Activated CD8-positive, alpha-beta T cell treated with anti-CD3 and anti-CD28 coated beads for 36 hours (primary cell): ENCODE measurements at places on chromosomes 13 and 19.

DNA sequence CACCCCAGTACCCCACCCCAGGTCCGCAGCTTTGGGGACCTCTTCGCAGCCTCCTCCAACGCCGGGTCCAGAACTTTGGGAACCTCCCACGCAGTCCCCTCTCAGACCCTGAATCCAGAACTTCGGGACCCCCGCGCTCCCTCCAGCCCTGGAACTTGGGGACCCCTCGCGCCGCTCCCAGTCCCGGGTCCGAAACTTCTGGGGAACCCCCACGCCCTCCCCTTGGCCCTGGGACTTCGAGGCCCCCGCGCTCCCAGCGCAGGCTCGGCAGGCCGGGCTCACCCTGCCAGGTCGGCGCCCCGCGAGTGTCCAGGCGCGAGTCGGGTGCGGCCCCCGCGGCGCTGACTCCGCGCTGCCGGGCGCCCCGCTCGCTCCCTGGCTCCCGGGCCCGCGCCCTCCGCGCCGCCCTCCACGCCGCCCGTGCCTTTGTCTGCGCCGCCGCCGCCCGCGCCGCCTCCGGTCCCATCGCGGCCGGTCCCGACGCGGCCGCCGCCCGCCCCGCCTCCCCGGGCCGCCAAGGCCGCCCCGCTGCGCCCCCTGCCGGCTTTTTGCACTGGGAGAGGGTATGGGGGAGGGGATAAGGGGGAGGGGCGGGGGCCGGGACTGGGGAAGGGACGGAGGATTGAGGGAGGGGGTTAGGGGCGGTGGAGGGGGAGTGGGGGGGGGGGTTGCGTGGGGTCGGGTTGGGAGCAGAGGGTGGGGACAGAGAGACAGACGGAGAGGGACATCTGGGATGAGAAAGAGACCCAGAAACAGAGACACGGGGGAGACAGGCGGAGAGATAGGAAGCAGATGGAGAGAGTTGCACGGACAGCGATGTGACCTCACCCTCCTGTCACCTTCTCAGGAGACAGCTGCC, at the start of gene HOMER3:
HOMER3 (minus strand) TSS at position 449 of the 859 bp plus-strand sequence. CDS start 2,235 bp downstream, outside the sequence.
- peak; percentile 74 for DNase-seq

DNA sequence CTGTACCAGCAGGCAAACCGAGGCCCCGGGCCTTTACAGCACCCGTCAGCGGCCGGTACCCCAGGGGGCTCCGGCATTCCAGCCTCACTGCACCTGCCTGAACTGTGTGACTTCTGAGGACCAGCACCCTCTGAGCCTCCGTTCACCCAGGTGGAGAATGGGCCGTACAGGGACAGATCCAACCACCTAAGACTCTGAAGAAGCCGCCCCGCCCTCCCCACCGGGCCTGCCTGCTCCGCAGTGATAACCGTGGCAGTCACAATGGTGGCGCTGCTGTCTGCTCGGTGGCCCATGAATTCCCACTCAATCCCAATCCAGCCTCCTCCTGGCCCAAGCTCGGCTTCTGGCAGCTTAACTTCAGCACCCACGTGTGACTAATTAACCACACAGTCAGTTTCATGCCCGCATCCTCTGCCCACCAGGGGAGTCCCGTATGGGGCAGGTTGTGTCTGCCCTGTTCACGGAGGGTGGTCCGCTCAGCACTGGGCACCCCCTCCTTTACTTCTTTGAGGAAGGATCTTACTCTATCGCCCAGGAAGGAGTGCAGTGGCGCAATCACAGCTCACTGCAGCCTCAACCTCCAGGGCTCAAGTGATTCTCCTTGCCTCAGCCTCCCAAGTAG, 3.4 kb downstream of the TCF3 start:
- peak; percentile 47 for DNase-seq

- peak; percentile 61 for DNase-seq
Measured at GRCh38 chr13:23020246-23020843, 160.4 kb upstream of the SGCG start.

DNA sequence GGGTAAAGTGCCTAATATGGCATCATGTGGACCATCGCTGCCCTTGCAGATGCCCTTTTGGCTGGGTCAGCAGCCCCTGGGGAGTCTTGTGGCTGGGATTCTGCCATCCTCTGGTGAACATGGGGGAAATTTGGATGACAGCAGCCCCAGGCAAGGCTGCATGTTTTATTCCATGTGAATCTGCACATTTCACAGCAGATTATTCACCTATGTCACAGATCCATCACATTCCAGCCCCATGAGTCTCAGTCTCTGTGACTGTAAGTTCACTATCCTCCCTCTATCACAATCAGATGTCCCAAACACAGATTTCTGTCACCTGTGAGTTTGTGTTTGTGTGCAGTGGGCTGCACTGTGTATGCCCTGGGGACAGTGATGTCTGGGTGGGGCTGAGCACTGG, 36.8 kb upstream of the PSG9 start:
- DNase-seq, result no peak

DNA sequence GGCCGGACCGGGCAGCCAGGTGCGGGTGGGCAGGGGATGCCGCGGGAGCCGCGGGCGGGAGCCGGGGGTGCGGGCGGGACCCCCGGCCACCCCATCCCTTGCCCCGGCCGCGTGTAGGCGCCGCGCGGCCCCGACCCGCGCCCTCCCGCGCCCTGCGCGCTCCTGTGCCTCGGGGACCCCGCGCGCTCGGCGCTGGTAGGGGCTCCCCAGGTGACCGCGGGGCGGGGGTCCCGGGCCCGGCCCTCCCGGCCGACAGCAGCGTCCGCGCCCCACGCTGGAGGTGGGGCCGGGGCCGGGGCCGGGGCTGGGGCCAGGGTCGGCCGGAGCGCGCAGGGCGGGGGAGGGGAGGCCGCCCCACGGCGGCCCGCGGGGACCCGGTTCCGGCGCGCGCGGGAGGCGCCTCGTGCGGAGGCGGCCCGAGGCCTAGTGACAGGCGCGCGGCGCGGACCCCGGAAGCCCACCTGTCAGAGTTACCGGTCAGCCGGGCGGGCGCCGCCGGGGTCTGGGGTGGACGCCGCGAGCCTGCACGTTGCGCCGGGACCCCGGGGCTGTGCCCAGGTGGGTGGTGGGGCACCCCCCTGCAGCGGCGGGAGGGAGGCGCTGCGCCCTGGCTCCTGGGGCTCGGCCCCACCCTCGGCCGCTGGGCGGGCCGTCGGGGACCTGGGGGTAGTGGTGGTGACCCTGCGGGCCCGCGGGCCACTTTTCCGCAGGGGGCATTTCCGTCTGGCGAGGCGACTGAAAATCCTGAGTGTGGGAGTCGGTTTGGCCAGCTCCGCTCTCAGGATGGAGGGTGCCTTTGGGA, 518 bp downstream of the TFDP1 start:
- DNase-seq, result peak; percentile 44

GRCh38 chr19:31960474-31960873, 384.9 kb upstream of the ZNF507 start:
- no peak for DNase-seq

DNA sequence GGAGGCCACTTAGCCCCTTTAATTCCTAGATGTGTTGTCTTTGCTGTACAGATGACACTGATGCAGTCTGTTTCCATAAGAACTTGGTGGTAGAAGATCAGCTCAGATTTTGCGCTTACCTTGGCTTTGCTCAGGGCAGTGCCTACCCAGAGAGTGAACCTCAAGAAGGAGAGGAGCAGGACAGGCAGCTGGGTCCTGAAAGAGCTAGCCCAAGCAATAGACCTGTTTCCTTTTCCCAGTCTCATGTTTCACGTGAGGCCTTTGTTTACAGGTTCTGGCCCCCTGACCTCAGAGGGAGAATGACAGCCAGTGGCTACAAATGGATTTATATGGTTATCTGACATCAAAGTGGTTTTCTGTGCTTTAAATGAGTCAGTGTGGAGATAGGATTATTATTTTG, 40.1 kb downstream of the METTL21C start:
- no peak for DNase-seq

GRCh38 chr19:37593996-37594303, 642 bp downstream of the ZNF571 start:
- no peak for DNase-seq
